T-helper 9 cell (primary cell): ENCODE measurements at places on chromosomes 3 and 15.

DNA sequence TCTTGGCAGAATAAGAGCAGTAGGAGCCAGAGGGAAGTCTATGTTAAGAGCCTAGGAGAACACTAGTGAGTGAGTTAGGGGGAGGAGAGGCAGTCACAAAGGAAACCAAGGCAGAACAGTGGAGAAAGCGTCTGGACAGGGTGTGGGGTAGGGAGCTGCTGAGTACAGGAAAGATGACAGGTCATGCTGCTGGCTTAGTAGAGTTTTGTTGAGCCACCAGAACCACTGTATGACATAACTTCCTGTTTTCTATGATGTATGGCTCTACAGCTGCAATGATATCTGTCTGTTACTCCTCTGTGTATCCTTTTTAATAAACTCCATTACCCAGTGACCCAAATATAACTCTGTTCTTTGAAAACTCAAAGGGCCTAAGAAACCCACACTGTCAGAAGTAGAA lies 10.6 kb upstream of the STT3B start:
- DNase-seq, result peak; percentile 5

DNA sequence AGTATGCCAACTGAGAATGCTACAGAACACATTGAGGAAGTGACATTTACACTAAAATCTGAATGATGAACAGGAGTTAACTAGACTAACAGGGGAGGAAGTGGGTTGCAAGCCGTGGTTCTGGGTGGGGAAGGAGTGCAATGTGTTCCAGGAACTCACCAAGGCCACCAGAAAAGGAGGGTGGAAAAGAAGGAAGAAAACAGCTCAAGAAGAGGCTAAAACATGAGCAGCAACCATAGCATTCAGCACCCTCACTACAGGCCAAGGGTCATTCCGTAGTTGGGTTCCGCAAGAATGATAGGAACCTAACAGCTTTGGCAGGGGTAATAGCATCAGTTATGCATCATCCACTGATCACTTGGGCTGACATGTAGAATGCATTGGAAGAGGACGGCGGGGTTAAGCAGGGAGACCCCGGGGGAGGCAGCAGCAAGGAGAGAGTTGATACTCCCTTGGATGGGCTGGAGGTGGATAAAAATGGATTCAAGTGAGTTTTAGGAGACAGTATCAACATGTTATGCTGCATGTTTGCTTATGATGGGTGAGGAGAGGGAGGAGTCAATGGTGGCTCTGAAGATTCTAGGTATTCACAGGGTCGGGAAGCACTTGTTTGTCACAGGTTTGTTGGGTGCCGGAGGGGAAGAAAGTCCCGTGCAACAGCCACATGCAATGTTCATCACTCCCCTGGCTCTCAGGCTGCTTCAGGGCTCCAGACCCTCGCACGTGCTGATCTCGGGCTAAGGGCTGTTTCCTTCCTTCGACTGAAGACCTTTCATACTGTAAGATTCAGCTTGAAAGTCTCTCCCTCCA lies 53.2 kb downstream of the LIPC start:
- DNase-seq, result no peak

- DNase-seq, result no peak
Measured at GRCh38 chr15:33872416-33873106, 95.7 kb upstream of the CHRM5 start.

DNA sequence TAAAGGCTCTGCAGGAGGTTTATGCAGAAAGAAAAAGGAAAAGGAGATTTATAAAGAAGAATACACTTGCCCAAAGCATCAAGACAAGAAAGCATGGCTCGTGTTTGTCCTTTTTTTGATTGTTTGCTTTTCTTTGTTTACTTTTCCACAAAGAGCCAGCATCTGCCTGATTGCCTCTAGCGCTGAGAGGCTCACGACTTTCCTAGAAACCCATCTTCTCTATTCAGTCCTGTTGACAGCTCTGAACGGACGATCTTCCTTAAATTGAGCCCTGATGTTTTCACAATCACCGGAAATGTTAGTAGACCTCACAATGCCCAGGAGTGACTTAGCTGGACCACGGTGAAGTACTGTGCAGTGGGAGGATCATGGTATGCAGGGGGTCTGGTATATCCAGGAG lies 12.4 kb downstream of the GP5 start:
- DNase-seq, result no peak

- DNase-seq, result no peak
Measured at GRCh38 chr15:47733085-47733484, 15.8 kb downstream of the SEMA6D start.

DNA sequence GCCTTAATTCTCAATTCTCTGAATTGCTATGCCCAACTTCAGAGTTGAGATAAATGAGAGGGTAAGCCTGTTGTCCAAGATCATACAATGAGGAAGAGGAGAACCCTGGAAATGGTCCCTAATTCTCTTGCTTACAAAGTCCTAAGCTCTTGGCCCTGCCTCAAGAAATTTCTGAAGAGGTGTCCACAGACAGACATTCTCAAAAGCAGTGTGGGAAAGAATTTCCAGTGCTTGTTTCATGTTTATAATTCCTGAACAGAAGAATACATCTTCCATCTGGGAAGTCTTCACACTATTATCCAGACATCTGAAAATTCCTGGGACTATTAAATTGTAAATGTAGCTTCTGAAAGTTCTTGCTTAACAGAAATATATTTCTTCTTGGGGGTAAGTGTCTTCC lies 166.8 kb upstream of the LRTM1 start:
- no peak for DNase-seq

GRCh38 chr3:90055666-90056065 lies 948.2 kb downstream of the EPHA3 start:
- no peak for DNase-seq

DNA sequence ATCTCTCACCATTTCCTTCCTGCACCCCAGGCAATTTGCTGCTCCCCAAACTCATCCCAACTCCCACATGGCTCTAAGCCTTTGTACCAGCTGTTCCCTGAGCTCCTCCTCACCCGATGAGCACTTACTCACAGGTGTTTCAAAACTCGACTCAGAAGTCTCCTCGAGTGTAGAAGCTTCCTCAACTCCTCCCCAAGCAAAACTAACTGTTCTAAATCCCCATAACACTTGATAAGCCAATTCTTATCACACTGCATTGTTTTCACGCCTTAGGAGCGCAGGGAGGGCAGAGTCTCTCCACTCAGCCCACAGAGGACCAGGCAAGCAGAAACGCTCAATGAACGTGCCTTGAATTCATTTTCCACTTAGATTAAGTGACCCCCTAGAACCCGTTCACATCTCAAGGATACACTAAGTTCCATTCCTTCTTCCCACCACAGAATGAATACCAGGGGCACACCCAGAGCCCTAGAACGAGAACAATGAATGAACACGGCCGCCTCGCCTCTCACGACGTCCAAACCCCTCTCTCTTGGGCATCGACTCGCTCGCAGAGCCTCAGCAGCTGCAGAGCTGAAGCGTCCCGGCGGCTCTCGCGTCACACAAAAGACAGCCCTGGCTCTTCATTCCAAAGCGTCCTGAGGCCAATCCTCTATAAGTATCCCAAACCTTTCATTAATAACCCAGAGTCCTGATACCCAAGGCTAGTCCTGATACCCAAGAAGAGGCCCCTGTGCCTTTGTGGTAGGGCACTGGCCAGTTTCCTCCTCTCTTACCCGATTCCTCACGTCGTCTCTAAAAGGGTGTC lies 1.1 kb downstream of the RAF1 start:
- peak; percentile 11 for DNase-seq

- peak; percentile 33 for DNase-seq
Measured at GRCh38 chr3:150763841-150764483, 993 bp upstream of the SIAH2 start.

DNA sequence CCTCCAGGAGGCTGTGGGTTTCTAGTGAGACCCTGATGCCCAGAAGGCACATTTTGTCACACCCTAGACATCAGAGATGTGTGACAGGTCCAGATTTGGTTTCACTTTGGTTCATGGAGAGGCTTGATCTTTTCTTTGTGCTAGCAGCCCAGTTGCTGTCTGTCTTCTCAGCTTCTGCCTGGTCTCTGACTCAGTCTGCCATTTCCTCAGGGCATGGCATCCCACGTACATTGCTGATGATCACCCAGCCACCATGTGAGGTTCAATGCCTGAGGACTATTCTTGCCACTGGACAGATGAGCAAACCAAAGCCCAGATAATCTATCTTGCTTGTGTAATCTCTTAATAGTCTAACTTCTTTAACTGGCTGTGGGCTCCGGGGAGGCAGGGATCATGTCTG lies 144.9 kb upstream of the MRPS22 start:
- no peak for DNase-seq

DNA sequence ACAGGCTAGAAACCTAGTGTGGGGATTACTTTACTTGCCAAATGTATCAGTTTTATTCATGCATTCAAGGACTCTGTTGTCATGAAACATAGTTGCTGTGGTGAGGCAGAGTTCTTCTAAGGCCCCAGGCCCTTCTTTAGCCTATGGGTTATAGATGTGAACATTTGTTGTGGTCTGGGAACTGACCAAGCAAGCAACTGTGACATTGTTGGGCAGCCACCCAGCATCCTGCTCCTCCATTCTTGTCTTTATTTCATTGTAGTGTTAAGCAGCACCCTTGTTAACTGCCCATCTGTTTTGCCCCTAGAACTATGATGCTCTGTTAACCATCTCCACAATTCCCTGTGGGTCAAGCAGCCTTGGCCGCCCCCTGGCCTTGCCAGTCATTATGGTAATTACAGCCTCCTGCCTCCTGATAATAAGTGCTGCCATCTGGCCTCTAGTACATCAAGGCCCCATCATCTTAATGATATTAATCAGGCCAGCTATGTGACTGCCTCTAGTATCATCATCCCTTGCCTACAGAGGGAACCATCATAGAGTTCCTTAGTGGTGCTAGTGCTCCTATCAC lies 12.2 kb upstream of the IFT57 start:
- DNase-seq, result no peak

DNA sequence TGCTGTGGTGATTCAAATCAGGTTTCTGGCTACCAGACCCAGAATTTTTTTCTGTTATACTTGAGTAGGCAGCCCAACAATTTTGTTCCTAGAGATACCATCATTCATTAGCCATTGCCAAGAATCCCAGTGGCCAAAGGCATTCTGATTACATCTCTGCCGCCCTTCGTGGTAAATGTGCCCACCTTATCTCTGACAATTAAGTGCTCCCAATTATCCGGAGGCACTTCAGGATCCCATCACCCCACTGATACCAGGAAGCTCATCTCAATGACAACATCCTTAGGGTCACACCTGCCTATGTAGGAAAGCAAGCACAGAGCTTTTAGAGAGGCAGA lies 43.2 kb upstream of the RPL35A start:
- no peak for DNase-seq

- peak; percentile 68 for DNase-seq
Measured at GRCh38 chr3:50519471-50520089, 16.1 kb upstream of the CACNA2D2 start.

DNA sequence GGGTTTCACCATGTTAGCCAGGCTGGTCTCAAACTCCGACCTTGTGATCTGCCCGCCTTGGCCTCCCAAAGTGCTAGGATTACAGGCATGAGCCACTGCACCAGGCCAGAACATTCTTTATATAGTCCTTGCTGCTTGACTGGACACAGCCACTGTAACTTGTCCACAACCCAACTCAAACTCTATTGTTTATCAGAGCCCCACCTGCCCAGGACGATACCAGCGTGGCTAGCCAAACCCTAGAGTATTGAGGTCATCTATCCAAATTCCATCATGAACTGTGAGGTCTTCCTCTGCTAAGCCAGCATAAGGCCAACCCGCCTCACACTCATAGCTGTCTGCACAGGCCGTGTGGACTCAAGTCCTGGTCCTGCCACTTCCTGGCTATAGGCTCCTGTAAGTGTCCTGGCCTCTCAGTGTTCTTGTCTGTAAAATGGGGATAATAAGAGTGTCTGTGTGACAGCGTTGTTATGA lies 63.9 kb downstream of the DAPK2 start:
- no peak for DNase-seq

DNA sequence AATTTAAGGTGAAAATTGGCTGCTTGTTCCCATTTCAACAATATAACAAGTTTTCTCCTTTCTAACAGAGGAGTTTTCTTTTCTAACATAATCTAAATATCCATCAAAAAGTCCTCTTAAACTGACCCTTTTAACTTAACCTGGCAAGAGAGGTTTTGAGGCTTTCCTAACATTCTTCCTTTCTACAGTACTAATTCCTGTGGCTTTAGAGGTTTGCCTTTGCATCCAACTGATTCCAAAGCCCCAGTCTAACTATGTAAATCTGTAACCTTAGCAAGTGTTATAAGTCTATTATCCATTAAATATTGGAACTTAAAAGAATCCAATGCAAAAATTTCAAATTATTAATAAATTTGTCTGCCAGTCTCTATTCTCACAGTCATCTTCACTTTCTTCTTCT lies 134.1 kb downstream of the ISL2 start:
- DNase-seq, result no peak

- no peak for DNase-seq
Measured at GRCh38 chr3:152208439-152208838, 60.3 kb upstream of the MBNL1 start.

- no peak for DNase-seq
Measured at GRCh38 chr3:155995525-155996370, 124.6 kb upstream of the KCNAB1 start.

- DNase-seq, result no peak
Measured at GRCh38 chr3:61162965-61163364, 88.3 kb downstream of the FHIT start.

- DNase-seq, result no peak
Measured at GRCh38 chr15:60704717-60705116, 225.8 kb upstream of the ICE2 start.

DNA sequence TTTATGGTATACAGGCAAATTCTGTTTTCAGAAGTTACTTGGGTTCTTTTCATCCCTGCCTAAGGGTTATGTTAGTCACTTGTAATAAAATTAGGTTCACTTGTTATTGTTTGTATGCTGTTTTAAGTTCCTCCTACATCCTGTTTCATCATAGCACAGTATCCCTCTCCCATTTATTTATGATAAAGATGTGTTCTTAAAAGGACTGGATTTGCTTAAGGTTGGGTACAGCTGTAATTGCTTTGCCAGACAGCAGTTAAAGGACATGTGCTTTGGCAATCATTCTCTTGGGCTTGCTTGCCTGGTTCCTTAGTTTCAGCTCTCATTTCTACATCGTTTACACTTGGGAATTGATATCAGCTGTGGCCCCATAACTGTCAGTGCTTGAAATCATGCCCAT lies 11.7 kb downstream of the ATP2C1 start:
- DNase-seq, result no peak

- DNase-seq, result no peak
Measured at GRCh38 chr15:80936288-80937078, 53.1 kb downstream of the MESD start.

DNA sequence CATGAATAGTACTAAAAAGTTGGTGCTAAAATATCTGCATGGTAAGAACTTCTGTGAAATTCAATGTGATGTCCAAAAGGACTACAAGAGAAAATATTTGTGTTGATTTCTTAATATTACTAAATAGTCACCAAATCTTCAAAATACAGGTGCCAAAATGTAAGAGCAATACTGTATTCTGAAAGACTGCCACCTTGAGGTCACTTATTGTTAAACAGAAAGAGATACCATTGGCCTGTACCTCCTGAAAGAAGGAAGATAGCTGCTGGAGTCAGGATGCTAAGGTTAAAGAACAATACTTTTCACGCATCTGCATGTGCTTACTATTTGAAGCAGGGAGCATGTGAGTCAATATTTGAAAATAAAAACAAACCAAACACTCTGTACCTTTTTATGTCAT lies 72.0 kb upstream of the LSAMP start:
- no peak for DNase-seq
